T-helper 2 cell (primary cell): ENCODE measurements at places on chromosomes 7 and 10.

DNA sequence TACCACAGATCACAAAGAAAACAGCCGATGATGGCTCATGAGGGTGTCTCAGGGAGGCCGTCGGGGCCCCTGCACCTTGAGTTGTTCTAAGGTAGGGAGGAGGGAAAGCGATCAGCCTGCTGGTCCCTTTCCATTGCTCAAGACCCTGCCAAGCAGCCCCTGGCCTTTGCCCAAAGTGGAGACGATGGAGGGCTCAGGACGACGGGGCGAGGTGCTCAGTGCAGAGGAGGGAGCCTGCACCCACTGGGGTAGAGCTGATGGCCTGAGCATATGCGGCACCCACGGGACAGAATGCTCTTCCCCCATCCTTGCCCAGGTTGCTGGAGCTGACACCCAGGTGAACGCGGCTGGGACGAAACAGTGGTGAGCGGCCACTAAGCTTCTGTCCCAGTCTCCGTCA, 58.3 kb upstream of the FAM20C start:
- DNase-seq = no peak

- DNase-seq = no peak
Measured at GRCh38 chr7:29386196-29386765, 177.4 kb upstream of the PRR15 start.

DNA sequence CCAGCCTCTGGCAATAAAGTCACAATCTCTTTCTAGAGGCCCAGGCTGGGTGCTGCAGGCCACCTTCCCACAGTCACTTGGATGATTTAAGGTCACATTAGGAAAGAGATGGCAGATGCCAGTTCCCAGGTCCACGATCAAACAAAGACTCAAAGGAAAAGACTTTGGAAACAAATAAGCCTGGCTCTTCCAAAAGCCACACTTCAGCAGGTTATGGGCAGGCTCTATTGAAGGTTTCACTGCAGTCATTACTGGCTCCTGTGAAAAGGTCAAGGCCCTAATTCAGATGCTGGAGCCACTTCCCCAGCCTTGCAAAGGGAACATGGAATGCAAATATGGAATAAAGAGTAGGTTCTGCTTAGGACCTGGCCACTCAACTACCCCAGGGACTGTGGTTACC, 104.0 kb upstream of the ZNF32 start:
- DNase-seq = no peak

DNA sequence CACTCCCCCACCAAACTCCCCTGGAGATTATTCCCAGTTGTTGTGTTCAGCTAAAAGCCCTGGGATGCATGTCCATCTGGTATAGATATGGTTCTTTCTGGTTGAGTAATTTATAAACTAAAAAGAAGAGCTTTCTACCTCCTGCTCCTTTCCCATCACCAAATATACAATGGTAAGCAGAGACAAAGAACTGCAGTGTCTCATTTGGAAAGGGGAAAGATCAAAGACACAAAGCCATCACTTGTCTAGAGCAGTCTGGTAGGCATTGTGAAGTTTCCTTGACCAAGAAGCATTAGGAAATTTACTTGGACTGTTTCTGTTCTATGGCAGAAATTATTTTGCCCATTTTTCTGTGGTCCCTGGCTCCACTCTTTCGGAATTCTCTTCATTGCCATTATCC, 24.9 kb upstream of the PANK1 start:
- no peak for DNase-seq
